ENCODE measurements at places on chromosomes 3 and 15.

- no peak for DNase-seq
Measured at GRCh38 chr15:69994429-69995205, 103.1 kb downstream of the TLE3 start.

DNA sequence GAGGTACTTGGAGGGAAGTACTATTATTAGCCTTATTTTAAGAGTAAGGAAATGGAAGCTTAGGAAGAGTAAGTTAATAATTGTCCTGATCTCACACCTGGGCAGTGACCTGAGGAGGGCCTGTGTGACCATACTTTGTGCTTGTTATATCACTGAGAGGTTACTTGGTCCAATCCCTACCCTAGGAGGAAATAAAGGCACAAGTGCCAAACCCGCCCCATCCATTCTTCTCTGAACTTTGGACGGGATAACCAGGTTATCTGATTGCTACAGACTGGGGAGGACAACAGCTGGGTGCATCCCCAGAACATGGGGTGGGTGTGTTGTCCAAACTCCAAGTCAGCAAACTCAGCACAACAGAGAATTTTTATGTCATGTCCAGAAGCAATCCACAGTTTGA is 77.7 kb upstream of the NR2E3 start:
- no peak for DNase-seq

DNA sequence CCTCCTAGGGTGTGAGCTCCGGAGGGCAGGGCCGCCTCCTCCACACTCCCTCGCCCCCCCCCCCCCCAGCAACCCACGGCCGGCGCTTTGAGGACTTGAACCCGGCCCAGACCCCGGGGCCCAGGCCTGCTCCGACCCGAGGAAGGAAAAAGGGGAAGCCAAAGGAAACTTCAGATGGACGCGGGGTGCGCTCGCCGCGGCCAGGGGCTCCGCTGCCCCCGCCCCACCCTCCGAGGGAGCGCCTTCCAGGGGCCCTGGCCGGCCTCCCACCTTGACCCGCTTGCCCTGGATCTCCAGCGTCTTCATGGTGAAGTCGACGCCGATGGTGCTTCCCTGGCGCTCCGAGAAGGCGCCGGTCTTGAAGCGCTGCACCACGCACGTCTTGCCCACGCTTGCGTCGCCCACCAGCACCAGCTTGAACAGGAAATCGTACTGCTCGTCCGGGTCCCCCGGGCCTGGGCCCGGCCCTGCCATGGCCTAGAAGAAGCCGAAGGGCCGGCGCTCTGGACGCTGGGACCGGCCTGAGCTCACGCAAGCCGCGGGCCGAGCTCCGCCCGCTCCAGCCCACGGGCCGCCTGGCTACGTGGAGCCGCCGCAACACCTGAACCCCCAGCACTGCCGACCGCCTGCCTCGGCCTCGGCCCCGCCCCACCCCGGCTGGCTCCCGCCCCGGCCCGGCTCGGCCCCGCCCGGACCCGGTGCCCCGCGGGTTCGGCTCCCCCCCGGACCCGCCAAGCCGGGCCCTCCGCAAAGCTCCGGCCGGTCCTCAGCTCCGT is 400 bp downstream of the RAB43 start:
- no peak for DNase-seq

DNA sequence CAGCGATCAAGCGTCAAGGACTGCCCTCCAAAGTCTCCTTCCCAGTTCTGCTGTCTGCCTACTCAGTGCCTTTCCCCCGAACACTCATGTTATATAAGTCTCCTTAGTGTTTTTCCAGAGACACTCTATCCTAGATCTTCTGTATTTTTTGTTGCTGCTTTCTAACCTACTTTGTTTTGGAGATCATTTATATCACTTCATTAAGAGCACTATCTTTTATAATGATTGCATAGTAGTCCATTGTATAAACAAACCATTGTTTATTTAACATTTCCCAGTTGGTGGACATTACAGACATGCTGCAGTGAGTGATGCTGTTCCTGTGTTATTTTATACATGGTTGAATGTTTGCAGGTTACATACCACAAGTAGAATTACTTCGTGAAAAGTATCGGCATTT is 47.1 kb downstream of the SLC25A26 start:
- DNase-seq = no peak

DNA sequence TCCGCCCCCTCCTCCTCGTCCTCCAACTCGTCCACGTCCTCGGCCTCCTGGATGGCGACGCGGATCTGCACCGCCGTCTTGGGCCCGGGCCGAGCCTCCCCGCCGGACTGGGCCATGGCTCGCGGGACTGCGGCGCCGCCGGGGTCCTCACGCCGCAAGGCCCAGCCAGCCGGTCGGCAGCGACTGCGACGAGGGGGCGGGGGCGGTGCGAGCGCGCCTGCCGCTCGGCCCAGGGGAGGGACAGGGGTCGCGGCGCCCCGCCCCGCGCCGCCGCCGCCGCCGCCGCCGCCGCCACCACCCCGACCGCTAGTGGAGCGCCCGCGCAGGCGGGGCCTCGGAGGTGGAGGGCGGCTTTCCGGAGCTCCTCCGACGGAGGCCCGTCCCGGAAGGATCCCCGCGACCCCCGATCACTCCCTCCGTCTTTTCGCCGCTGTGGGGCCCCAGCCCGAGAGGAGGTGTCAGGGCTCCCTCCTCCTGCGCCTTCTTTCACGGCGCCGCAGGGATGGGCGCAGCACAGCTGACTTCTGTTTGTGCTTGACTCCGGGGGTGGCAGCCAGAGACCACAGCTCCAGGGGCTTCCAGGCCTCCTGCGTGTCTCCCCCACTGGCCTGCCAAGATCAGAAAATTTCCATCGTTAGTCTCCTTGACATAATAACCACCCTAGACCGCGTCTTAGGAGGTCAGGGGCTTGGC is at the start of gene LARP6:
LARP6 (minus strand) TSS at position 185 of the 693 bp plus-strand sequence; CDS start at position 116, 69 bp downstream.
- no peak for DNase-seq

DNA sequence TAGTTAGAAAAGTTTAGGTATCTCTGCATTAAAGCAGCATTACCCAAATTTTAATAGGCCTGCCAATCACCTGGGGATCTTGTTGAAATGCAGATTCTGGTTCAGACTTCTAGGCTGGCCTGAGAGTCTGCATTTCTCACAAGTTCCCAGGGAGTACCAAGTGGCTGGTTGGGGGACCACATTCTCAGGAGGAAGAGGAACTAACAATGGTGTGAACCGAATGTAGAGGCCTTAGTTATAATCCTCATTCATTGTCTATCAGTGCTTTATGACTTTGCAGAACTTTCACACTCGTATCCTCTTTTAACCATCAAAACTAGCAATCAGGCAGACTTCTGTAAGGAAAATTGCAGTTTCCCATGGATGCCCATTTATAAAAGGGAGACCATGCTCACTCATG is 38.2 kb upstream of the UBE2E1 start:
- DNase-seq = no peak

DNA sequence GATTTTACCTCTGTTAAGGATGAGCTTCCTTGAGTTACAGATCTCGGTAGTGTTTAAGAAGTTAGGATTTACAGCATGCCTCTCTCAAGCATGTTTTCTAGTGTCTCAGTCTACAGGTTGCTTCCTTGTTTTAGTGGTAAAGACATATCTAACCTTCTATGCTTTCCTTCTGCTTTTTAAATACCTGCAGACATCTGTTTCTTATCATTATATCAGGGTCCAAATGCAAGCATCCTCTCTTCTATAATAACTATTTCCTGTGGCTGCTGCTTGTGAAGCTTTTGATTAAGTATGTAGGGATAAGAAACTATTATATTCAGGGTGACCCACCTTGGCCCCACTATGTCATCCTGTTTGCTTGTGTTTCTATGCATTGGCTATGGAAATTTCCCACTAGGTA is 112.2 kb upstream of the LRRFIP2 start:
- DNase-seq = no peak
